ENCODE measurements at places on chromosomes 11 and 22.
A peak's percentile ranks its signal among the peaks of the same experiment; 100 is the strongest.

DNA sequence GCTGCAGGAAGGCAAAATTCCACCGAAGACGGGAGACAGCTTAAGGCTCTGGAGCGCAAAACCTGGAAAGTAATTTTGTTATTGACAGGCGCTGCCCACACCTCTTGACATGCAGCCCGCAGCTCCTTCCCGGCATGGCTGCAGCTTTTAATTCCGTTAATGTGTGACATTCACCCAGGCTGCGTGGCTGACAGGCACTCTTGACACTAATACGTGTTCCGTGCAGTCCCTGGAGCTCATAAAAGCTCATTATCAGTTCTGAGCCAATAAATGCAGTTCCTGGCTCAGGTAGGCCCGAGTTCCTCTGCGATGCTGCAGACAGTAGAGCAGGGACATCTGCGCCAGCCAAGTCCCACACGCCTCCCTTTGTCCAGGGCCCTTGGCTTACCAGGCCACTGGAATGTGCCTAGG, 34.8 kb downstream of the TSPAN18 start:
- no peak for DNase-seq

GRCh38 chr22:44929359-44930015, 80.3 kb downstream of the PHF21B start:
- no peak for DNase-seq

- no peak for DNase-seq
These were observed 52.6 kb upstream of the ELF5 start for GRCh38 chr11:34566208-34566551.

DNA sequence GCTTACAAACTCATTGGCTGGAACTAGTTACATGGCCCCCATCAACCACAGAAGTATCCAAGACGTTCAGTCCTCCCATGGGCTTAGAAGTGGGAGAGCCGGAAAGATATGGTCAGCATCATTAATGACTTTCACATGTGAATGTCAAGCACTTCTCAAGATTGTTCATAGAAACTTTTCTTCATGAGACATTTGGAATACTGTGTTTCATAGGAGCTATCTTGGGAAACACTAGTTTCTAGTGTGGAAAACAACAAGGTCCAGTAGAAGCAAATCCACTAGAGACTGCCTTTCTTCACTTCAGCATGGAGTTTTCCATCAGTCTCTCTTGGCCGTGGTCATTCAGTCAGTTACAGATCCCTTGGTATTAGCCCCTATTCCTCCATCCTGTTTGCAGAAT, 160.9 kb downstream of the C11orf91 start:
- no peak for DNase-seq

GRCh38 chr22:49299821-49300231, 527.8 kb downstream of the BRD1 start:
- DNase-seq = no peak

- DNase-seq = no peak
These were observed 208.7 kb downstream of the BARX2 start for GRCh38 chr11:129584316-129584715.

GRCh38 chr11:65917077-65917433, 1.8 kb downstream of the C11orf68 start:
- DNase-seq = no peak

DNA sequence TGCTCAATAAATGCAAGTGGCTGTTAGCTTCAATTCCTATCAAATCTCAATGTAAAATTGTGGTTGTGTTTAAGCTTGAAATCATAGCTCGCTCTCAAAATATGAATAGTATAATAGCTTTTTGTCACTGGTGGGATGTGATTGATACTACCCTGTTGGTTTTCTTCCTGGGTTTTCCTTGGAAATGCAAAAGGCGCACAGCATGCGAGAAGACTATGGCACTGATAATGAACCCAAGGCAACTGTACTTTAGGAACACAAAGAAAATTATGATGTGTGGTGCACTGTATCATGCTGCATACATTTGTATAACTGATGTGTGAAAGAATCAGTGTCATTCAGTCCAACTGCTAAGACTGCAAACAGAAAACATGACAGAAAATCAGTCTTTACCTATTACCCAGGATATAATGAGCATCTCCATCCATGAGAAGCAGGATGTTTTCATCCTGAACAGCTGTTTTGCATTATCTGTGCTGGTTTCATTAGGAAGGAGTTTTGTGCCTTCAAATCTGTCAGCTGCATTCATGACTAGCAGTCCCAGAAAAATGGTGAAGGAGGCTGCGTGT, 101.2 kb downstream of the TRPC6 start:
- no peak for DNase-seq

DNA sequence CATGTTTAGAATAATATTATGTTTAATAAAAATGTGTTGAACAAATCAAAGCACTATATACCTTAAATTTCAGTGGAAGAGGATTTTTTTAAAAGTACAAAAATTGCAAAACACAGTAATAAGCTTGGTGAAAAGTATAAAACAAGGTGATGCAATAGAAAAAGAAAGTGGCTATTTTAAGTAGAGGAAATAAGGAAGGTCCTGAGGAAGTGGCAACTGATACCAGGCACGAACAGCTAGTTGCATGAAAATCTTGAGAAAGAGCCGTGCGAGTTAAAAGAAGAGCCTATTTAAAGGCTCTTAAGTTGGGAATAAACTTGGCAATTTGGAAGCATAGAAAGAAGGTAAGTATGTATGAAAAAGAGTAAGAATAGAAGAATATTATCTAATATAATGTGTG, 1679.3 kb downstream of the LRRC4C start:
- DNase-seq = no peak

- peak; percentile 52 for DNase-seq
These were observed 25.0 kb downstream of the RAB30 start for GRCh38 chr11:83046621-83047172.

DNA sequence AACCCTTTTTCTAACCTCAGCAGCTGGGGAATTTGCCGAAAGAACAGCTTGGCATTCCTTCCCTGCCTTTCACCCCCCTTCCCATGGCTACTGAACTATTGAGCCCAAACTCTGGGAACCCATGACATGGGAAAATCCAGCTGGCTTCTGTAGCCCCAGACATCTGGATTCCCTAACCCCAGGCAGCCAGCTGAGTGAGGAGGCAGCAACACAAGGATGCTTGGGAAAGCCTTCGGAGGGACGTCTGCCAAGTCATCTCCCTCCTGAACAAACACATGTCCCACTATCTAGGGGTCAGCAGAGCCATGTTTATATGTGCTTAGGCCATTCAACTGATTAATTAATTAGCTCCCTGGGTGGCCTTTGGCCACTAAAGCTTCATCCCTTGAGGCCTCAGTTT, 21.6 kb downstream of the LRRC55 start:
- peak; percentile 38 for DNase-seq

DNA sequence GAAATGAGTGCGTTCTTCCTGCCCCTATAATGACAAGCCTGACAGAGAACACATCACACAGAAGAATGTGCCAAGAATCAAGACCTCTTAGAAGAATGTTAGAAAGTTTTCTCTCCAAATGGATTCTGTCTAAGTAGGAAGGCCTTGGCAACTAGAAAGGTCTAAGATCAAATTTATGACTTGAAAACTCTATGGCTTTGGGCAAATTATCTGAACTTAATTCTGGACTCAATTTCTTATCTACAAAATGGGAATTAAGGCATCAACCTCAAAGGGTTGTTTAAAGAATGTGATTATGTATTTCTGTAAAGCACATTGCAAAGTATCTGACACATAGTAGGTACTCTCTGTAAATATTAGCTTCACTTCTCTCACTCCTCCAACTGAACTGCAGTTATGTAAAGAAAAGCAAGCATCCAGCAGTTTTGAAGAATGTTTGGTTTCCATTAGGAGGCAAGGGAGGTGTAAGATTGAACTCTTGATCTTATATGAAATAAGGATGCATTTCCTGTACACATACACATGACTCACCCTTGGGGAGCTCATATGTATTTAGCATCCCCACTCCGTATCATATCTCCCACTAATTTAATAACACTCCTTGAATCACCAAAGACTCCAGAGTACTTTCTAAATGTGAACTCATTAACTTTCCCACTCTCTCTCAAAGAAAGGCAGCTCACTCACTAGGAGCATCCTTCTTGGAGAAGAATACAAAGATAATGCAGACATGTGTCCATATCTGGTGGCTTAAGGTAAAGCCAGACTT, 77.6 kb downstream of the ETS1 start:
- no peak for DNase-seq

GRCh38 chr11:129751511-129751910, 64.1 kb upstream of the TMEM45B start:
- DNase-seq = no peak

DNA sequence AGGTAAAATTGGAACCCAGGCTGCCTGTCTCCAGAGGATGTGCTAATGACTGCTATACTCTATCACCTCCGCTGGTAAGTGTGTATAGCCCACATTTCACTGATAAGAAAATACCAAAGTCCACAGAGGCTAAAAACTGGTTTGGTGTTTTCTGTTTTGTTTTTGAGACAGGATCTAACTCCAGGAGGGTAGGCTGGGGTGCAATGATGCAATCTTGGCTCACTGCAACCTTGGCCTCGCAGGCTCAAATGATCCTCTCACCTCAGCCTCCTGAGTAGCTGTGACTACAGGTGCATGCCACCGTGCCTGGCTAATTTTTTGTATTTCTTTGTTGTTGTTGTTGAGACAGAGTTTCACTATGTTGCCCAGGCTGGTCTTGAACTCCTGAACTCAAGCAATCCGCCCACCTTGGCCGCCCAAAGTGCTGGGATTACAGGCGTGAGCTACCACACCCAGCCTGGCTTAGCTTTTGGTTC, 409.8 kb downstream of the LARGE1 start:
- no peak for DNase-seq

- DNase-seq = no peak
These were observed 156.8 kb downstream of the NAV2 start for GRCh38 chr11:19869466-19869865.

- no peak for DNase-seq
These were observed 15.1 kb downstream of the DTX4 start for GRCh38 chr11:59187035-59187434.

GRCh38 chr11:56314844-56315243, at the start of gene OR8K3:
Gene OR8K3, plus strand, starts transcription at chr11:56315144. Its CDS starts 3,163 bp downstream, at chr11:56318307.
- no peak for DNase-seq

DNA sequence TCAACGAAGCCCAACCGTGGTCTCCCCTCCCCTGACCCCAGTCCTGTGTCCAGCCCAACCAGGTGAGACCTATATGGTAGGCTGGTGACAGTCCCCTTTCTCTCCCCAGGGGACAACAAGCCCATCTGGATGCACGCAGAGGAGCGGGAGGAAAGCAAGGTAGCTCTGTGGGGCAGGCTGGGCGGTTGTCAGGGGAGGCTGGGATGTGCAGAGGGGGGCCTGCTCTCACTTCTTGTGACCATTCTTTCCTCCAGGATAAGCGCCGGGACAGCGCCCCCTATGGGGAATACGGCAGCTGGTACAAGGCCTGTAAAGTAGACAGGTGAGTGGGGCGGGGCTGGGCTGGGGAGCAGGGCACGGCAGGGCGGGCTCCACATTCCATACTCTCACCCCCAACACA, 3.5 kb upstream of the RAB1B start:
- DNase-seq = no peak

DNA sequence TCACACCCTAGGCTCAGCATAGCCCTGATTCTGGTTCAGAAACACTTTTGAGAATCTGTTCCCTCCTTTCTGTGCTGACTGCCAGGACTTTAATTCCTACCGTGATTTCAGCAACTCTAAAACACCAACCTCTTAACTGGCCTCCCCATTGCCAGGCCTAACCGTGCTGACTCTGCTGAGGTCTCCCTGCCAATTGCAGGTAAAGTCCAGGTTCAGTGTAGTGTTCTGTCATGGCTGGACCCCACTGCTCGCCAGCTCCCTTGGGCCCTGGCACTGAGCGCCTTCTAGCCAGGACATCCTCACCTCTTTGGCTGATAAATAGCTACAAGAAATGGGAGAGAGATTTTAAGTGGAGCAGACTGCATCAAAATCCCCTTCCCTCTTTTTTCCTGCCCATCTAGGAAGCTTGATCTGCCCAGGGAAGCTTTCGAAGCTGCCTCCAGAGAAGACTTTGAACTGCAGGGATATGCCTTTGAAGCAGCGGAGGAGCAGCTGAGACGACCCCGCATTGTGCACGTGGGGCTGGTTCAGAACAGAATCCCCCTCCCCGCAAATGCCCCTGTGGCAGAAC, 4.7 kb downstream of the UPB1 start:
- DNase-seq = no peak

DNA sequence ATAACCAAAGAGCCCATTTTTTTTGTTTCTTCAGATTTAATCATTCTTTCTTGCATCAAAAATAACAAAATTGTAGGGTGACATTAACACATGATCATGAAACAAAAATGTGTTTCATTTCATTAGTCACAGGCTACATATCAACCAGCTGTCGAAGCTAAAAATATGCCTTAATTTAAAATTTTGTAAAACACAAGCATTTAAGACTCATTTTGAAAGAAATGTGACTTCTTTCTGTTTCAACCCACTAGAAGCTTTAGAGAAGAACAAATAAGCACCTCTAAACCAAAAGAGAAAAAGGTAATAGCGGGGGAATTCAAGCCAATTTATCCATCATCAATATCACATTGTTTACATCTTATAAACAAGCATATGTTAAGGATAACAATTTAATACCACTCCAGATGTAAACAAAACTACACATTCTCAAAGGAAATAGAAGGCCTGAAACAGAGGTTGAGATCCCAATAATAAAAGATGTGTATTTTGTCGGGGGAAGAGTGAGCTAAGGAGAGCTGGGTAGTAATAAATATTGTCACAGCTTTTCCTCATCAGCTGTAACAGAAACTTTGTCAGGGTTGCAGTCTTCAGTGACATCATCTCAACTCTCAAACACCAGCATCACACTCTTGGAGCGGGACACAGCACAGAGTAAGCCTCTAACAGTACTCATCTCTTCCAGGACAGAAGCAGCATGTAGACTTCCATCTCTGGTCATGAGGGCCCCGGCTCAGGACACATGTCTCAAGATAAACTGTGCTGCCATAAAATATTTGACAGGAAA, 42.0 kb downstream of the ALG9 start:
- DNase-seq = no peak

DNA sequence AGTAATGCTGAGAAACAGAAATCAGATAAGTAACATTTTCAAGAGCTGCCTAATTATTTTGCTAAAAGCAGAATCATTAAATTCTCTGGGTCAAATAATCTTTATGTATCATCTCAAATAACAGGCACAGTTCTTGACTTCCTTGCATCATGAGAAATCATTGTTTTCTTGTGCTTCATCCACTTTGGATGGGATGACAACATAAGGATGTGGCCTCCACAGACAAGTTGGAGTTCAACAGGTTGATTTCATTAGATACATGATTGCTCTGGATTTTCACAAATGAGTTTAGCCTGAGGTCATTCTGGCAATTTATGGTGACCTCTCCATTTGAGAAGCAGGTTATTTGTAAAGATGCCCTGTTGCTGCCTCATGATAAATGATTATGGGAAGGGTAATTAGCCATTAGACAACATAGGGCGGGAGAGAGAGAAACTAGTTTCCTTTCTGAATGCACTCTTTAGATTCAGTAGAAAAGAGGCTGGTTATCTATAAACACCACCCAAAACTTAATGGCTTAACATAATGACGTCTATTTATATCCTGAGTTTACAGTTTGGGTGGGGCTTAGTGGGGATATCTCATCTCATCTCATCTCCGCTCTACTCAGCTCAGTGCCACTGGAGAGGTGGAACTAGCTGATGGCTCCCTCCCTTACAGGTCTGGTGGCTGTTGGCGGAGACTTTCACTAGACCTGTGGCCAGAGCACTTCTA, 35.0 kb upstream of the ADORA2A start:
- no peak for DNase-seq

Measured in fibroblast of pulmonary artery (primary cell).